Caco-2 (cell line): ENCODE measurements at places on chromosomes 1 and 21. TPM values are rescaled to one million over a fixed set of nuclear protein-coding genes. Genes with fewer than 3 reads are reported as not detected.

The FLG gene
- total RNA-seq, result not detected in 2 replicates

The GBP4 gene
- not detected in 2 replicates for total RNA-seq

DNA sequence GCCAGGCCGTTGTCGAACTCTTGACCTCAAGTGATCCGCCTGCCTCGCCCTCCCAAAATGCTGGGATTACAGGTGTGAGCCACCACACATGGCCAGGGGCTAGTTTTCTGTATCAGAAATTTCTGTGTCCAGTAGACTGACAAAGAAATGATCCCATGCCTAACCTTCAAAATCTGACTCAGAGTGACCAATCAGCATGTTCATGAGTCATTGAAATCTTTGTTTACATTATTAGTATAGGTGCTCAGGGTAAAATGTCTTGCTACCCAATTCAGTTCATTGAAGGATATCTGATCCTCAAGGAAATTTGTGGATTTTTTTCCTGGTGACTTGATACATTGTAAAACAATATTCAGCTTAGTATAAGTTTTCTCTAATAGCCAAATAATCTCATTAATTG, 11.0 kb upstream of the LDLRAD2 start:
- no peaks in the 10 kb centered on the region for H3K27me3 ChIP-seq
- no peaks in the 10 kb centered on the region for H3K4me1 ChIP-seq
- no peak overlapping the region for H3K27ac ChIP-seq
- H3K36me3 ChIP-seq, result no peaks in the 10 kb centered on the region
- no peak for DNase-seq

GRCh38 chr21:39388811-39389155, 39.9 kb upstream of the HMGN1 start:
- H3K4me1 ChIP-seq, result peaks cover 4% of the 10 kb centered on the region; the same call in 1 of the 2 replicates
- H3K27me3 ChIP-seq, result no peaks in the 10 kb centered on the region
- no peak for DNase-seq
- no peaks in the 10 kb centered on the region for H3K36me3 ChIP-seq
- peak overlapping the region; percentile 69 for H3K27ac ChIP-seq

The WDR47 gene
- total RNA-seq, result 3.6 and 3.7 TPM in 2 replicates
